ENCODE measurements at places on chromosomes 3 and 15. TPM values are rescaled to one million over a fixed set of nuclear protein-coding genes. Genes with fewer than 3 reads are reported as not detected.

The CCK gene
- total RNA-seq = not detected

The P3H2 gene
- 18.1 TPM for total RNA-seq

The C2CD4B gene
- total RNA-seq = 36.1 TPM

The SGO1 gene
- total RNA-seq = 4.0 TPM

The ACKR2 gene
- total RNA-seq = 0.16 TPM

The RARRES1 gene
- 2.1 TPM for total RNA-seq

The ATP2B2 gene
- not detected for total RNA-seq

The CACNA2D2 gene
- total RNA-seq = 0.06 TPM

All from bladder microvascular endothelial cell (primary cell).